CD4-positive, alpha-beta memory T cell (primary cell): ENCODE measurements at places on chromosomes 2 and 18.

- no peak for DNase-seq
These were observed 217.6 kb upstream of the FIGN start for GRCh38 chr2:163953390-163953907.

DNA sequence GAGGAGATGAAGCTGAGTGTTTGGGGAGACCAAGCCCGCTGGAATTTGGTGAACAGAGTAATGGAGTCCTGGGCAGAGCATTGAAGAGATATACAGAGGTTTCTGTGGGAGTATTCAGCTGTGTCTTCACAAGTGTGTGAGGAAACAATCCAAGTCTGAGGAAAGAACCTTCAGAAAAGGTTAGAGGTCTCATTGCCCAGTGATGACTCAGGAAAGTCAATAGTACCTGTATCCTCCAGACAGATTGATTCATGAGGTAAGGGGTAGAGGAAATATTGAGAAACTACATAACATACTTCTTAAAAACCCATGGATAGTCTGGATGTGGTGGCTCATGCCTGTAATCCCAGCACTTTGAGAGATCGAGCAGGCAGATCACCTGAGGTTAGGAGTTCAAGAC lies 392.3 kb downstream of the GALNT13 start:
- no peak for DNase-seq

DNA sequence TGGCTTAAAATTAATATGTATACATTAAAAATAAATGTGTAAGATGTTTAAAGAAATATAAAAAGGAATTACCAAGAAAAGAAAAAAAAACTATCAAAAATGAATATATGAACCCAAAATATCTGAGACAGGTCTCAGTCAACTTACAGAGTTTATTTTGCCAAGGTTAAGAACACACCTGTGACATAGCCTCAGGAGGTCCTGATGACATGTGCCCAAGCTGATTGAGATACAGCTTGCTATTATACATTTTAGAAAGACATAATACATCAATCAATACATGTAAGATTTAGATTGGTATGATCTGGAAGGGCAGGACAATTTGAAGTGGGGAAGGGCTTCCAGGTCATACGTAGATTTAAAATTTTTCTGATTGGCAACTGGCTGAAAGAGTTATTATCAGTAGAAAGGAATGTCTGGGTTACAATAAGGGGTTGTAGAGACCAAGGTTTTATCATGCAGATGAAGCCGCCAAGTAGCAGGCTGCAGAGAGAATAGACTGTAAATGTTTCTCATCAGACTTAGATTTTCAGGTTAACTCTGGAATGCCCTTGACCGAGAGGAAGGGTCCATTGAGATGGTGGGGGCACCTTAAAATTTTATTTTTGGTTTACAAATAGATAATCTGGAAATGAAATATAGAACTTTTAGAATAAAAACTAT lies 74.7 kb downstream of the EXOC6B start:
- DNase-seq = no peak

DNA sequence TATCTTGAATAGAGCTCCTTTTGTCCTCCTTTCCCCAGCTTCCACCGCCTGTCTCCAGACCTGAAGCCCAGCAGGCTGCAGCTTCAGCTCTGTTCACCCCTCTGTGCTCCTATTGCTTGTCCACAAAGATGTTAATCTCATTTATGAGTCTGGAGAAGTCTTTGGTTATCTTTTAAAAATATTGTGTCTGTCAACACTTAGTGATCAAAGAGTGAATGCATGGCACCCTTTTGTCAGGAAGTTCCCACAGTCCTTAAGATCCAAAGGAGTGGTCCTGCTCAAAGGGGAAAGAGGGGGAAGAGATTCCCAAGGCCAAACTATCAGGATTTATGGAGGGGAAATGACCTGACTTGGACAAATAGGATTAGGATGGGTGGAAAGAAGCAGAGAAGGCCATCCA lies 118.9 kb downstream of the ACAA2 start:
- DNase-seq = no peak

DNA sequence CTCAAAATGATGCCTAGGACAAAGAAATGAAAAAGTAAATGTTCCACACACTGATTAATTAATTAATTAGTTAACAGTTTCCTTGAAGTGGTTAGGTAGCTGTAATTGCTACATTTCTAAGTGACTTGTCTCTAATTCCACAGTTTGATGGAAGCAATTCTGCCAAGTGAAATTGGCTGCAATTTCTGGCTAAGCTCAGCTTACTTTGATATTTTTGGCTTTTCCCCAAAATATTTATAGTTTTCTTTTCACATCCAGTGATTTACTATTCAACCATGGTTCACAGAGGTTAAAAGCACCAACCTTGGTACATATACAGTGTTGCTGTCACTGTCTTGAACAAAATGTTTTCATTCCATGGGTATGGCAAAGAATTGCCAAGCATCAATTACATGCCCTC lies 459.5 kb upstream of the CDH20 start:
- no peak for DNase-seq

GRCh38 chr2:10035053-10035422 lies 8.3 kb upstream of the KLF11 start:
- DNase-seq = no peak

DNA sequence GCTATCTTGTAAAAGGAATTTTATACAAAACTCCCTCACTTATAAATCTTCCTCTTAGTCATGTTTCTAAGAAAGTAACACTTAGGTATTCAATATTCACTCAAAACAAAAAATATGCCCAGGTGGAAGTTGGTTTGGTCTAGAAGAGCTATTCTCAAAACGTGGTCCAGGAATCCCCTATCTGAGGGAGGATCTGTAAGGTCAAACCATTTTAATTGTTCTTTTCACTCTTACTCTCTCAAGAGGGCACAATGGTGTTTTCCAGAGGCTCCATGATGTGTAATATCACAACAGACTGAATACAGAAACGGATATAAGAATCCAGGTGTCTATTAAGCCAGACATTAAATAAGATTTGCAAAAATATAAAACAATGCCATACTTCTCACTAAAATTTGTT lies 9.9 kb downstream of the MOB1A start:
- DNase-seq = no peak

GRCh38 chr2:146701183-146701582 lies 1143.6 kb upstream of the ACVR2A start:
- DNase-seq = no peak

DNA sequence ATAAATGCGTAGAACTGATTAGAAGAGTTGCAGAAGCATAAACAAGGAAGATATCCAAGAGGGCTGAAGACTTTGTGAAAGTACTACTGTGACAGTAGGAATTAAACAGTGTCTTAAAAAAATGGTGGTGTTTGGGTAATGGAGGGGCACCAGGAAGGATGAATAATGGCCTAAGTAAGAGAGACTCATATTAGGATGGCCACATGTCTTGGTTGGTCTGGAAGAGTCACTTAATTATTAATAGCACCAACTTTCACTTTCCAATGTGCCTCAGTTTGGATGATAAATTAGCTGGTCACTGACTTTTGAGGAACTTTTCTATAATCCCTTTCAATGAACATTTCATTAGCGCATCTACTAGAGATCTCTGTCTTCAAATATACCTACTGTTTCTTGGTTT lies 372.2 kb downstream of the NYAP2 start:
- DNase-seq = no peak

DNA sequence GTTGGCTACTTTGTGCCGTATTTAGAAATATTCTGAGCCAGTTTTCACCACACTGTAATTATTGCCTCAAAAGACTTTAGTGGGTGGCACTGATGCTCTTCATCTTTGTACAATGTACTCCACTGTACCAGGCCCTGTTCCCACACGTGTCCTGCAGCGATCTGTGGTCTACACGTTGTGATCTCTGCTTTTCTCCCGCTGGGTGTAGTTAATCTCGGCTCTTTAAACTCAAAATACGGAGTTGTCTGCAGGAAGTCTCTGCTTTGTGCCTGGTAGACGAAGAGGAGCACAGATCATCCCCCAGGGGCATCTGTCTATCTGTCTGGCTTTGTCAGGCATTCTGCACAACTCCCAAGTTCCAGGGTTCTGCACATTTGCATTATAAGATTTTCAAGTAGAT lies 12.1 kb upstream of the GREB1 start:
- DNase-seq = no peak

- DNase-seq = no peak
These were observed 32.8 kb downstream of the TMEM163 start for GRCh38 chr2:134685967-134686366.

GRCh38 chr2:14587119-14587518 lies 45.4 kb upstream of the LRATD1 start:
- no peak for DNase-seq

DNA sequence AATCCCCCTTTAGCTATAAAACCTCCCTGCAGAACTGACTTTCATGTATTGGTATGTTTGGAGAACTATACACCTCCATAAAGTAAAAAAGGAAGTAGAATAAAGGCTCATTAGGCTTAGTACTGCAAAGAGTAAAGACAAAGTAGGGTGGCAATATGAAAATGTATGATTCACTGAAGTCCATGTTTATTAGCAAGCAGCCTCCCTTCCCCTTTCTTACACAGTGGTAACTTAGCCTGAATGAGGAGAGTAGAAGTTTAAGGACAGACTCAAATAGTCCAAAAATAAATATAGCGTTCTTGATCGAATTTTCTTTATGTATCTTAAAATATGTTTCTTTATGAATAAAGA lies 1.5 kb downstream of the ZNF804A start:
- no peak for DNase-seq
